Fibroblast of skin of abdomen (primary cell): ENCODE measurements at places on chromosomes 6 and 20.
A peak's percentile ranks its signal among the peaks of the same experiment; 100 is the strongest.

DNA sequence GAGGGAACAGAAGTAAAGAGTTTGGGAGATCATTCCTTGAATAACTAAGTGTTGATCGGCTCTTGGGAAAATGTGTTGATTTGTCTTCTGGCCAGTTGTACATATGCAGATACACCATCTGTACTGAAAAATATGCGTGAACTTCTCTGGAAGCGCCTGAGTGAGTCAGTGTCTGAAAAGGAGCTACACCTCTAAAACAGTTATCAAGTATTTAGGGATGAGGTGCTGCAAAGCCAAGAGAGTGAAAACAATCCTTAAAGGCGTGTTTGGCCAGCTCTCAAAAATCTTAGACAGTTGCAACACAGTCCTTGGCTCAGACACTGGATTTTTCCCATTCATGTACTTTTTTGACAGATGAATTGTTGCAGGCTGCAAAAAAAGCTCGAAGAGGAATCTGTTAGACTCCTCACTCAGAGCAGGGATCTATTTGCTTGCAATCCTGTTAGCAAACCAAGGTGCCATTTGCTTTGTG, 61.3 kb downstream of the BMP6 start:
- DNase-seq: peak; percentile 97

DNA sequence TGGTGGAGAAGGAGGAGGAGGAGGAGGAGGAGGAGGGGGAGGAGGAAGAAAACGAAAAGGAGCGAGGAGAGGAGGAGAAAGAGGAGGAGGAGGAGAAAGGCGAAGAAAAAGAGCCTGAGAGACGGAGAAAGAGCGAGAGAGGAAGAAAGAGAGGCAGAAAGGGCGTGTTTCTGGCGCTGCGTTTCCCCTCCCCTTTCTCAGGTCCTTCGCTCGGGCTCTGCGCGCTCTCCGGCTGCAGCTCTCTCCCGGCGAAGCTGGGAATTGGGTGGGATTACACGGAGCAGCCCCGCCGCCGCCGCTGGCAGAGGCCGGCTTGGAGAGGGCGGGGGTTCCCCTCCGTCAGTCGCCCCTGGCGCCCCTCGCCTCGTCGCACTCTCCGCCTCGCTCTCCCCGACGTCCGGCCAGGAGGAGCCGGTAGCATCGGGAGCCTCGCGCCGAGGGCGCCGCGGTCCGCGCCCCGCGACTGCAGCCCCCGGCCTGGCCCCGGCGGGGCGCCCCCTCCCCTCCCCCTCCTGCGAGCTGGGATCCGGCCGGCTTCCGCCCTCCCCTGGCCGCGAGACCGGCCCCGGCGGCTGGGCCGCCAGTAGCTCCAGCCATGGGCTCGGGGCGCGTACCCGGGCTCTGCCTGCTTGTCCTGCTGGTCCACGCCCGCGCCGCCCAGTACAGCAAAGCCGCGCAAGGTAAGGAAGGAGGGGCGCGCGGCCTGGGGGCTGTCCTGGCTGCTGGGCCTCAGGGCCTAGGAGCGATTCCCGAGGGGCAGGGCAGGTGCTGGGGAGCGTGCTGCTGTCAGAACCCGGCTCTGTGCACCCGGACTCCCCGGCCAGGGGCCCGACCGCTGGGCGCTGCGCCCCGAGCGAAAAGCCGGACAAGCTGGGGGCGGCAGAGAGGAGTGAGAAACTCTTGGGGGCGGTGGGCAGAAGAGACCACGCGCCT, at the start of gene SCUBE3:
Gene SCUBE3, plus strand, starts transcription at position 133 of the 933 bp plus-strand sequence. Its CDS starts 463 bp downstream, at position 596.
- DNase-seq: peak; percentile 58

GRCh38 chr6:135853986-135854385, 2.5 kb downstream of the PDE7B start:
- no peak for DNase-seq

GRCh38 chr6:165635965-165636364, 27.1 kb downstream of the PDE10A start:
- no peak for DNase-seq

GRCh38 chr6:132765560-132765959, 7.9 kb upstream of the VNN2 start:
- DNase-seq: no peak
